ENCODE measurements at places on chromosomes 7 and 10. TPM values are rescaled to one million over a fixed set of nuclear protein-coding genes. Genes with fewer than 3 reads are reported as not detected.

DNA sequence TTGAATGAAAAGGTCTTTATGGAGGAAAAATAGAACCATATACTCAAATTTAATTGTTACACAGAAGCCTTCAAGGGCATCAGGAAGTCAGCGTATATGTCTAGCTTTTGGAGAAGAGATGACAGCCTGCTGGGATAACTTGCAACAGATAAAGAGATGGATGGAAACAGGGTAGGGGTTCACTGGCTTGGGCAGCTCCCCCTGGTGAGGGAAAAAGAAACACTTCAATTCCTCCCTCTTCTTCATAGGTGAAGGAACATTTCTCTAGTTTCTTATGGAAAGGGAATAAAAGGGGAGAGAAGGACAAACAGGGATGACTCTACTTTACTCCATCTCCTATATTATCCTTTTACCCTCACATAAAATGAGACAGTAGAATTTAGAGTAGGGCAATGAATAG, 635.7 kb downstream of the PHTF2 start:
- no peak overlapping the region for H3K27ac ChIP-seq
- DNase-seq = no peak
- no peak overlapping the region for H3K4me3 ChIP-seq
- H3K4me1 ChIP-seq = no peaks in the 10 kb centered on the region
- no peaks in the 10 kb centered on the region for H3K27me3 ChIP-seq

DNA sequence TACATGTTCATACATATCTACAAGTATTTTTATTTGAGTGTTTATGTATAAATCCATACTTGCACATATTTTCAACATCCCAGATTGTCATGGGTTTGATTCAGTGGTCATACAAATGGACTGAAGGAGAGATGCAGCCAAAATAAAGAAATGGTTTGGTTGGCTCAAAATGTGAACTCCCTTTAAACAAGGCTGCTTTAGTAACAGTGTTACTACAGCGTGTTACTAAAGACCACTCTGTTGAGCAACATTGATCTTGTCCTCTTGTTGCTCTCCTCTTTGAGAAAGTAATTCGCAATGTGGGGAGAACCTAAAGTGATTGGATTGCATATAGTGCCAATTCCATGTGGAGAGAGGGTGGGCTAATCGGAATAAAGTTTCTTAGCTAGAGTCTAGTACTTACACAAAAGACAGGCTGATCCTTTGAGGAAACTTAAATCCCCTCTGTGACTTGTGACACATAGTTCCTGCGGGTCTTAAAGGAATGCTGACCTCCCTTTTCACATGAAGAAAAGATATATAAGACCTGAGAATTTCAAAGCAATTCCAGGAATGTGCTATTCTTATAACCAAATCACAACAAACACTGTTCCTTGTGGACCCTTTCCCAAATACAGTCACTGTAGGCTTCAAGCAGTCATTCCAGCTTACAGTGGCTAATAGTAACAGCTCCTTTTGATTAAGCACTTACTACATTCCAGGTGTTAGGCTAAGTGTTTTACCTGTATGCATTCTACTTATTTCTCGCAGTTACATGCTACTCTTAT, 144.3 kb downstream of the FZD1 start:
- no peaks in the 10 kb centered on the region for H3K27me3 ChIP-seq
- H3K36me3 ChIP-seq = no peaks in the 10 kb centered on the region
- no peak overlapping the region for H3K4me3 ChIP-seq
- H3K4me1 ChIP-seq = no peaks in the 10 kb centered on the region
- H3K27ac ChIP-seq = no peak overlapping the region

HIF1AN gene
- total RNA-seq = 10.0 TPM

- DNase-seq = no peak
- no peaks in the 10 kb centered on the region for H3K36me3 ChIP-seq
- H3K4me1 ChIP-seq = no peaks in the 10 kb centered on the region
- H3K27ac ChIP-seq = no peak overlapping the region
- H3K27me3 ChIP-seq = no peaks in the 10 kb centered on the region
Measured at GRCh38 chr10:113576852-113577251, 24.0 kb downstream of the HABP2 start.

DNA sequence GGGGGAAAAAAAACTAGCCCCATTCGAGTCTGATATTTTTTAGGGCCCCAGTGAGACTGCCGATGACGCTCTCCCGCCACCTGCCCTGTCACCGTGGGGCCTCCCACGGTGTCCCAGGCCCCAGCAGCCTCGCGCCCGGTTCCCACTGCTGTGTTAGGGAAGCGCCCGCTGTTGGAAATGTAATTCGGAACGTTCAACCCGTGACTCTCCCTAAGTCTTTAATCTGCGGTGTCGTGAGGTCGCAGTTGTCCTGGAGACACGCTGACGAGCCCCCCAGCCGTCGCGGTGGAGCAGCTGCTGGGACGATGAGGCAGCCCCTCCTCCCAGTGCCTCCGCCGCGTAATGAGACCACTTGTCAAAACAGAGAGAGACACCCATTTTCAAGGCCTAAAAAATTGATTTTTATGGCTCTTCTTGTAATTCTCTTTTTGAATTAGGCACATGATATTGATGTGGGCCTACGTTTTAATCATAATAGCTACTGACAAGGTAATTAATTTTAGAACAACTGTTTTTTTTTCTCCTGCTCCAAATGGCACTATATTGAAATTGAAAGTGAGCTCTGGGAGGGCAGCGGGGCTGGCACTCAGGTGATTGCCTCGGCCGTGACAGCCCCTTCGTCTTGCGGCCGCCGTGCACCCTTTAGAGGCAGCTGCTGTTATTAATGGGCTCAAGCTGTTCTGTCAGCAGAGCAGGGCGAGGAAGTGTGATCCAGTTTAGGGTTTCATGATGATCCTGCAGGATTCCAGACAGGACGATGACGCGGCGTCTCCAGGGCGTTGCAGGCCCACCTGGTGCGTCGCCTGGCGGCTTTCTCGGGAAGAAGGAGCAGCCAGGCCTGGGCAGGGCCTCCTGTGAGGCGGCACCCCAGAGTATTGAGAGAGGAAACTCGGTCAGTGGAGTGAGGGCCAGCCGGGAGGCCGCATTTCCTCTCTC, 63.3 kb downstream of the NKX6-2 start:
- no peaks in the 10 kb centered on the region for H3K4me1 ChIP-seq
- DNase-seq = no peak
- no peaks in the 10 kb centered on the region for H3K27me3 ChIP-seq
- peaks cover 11% of the 10 kb centered on the region for H3K36me3 ChIP-seq
- peak overlapping the region; percentile 8 for H3K27ac ChIP-seq

CPED1 gene
- 72.2 TPM for total RNA-seq

- H3K27me3 ChIP-seq = no peaks in the 10 kb centered on the region
- peak; percentile 54 for DNase-seq
- no peaks in the 10 kb centered on the region for H3K36me3 ChIP-seq
- H3K4me3 ChIP-seq = no peak overlapping the region
- H3K4me1 ChIP-seq = peaks cover 18% of the 10 kb centered on the region
Measured at GRCh38 chr7:110839866-110840265, 251.1 kb upstream of the LRRN3 start.

DNA sequence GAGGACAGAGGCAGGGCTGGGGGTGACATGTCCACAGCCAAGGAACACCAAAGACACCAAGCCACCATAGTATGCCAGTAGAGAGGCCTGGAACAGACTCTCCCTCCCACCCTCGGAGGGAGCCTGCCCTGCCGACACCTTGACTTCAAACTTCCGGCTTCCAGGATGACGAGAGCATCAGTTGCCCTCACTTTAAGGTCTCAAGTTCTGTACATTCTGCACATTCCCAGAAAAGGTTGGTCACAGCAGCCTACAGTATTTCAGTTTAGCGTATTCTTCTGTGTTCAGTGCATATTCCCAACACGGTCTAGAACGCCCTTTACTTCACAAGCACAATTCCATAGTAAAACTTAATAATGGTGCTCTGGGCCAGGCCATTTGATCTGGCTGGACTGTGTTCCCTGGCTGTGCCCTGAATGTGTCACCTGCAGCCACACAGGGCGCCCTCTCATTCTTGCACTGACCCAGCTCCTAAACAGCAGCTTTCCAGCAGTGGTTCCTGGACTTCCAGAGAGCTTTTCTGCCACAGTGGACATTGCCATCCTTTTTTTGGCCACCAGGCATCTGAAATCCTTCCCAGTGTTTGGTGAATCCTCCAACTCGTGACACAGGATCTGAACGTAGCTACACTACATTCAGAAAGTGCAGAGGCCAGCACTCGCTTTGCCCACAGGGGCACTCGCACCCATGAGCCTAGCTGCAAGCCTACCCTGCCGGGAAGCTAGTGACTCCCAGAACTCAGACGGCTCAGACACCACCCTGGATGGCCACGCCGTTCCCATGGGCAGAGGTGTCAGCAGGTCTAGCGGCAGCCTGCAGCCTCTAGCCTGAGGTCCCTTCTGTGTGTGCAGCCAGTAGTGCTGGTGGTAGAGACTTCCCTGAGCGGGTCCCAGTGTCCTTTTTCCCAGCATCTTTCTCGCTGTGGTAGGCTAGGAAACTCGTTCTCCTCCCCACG, 36.4 kb upstream of the INSIG1 start:
- no peak overlapping the region for H3K27ac ChIP-seq
- DNase-seq = no peak

- no peak overlapping the region for H3K27ac ChIP-seq
- H3K4me1 ChIP-seq = no peaks in the 10 kb centered on the region
- no peak overlapping the region for H3K4me3 ChIP-seq
- no peak for DNase-seq
- H3K27me3 ChIP-seq = no peaks in the 10 kb centered on the region
Measured at GRCh38 chr10:9103301-9103700, 1048.8 kb downstream of the GATA3 start.

TAS2R5 gene
- 0.57 TPM for total RNA-seq

- no peak overlapping the region for H3K4me3 ChIP-seq
- no peaks in the 10 kb centered on the region for H3K36me3 ChIP-seq
- H3K4me1 ChIP-seq = peaks cover 8% of the 10 kb centered on the region
- H3K27me3 ChIP-seq = no peaks in the 10 kb centered on the region
- no peak overlapping the region for H3K27ac ChIP-seq
Measured at GRCh38 chr10:73995035-73995358, 2.9 kb upstream of the VCL start.

- no peaks in the 10 kb centered on the region for H3K27me3 ChIP-seq
- peak; percentile 78 for DNase-seq
- H3K36me3 ChIP-seq = no peaks in the 10 kb centered on the region
- H3K4me3 ChIP-seq = peak overlapping the region; percentile 16
- H3K4me1 ChIP-seq = peaks cover 16% of the 10 kb centered on the region
Measured at GRCh38 chr10:68154211-68154497, 44.9 kb downstream of the MYPN start.

GRCh38 chr10:82738592-82738991, 863.6 kb downstream of the NRG3 start:
- H3K4me3 ChIP-seq = no peak overlapping the region
- no peak for DNase-seq
- no peaks in the 10 kb centered on the region for H3K27me3 ChIP-seq
- no peak overlapping the region for H3K27ac ChIP-seq
- H3K4me1 ChIP-seq = peaks cover 4% of the 10 kb centered on the region
- no peaks in the 10 kb centered on the region for H3K36me3 ChIP-seq

HMX3 gene
- total RNA-seq = not detected

ABCB4 gene
- total RNA-seq = 12.7 TPM

GRCh38 chr10:132511121-132512051, 26.2 kb upstream of the INPP5A start:
- DNase-seq = no peak
- no peak overlapping the region for H3K4me3 ChIP-seq
- H3K27ac ChIP-seq = no peak overlapping the region
- H3K36me3 ChIP-seq = no peaks in the 10 kb centered on the region
- H3K4me1 ChIP-seq = peaks cover 4% of the 10 kb centered on the region

VPS26A gene
- total RNA-seq = 27.7 TPM

CALY gene
- total RNA-seq = 17.8 TPM

WNT8B gene
- not detected for total RNA-seq

PRF1 gene
- total RNA-seq = 2.6 TPM

GRCh38 chr7:120832803-120833202, 25.1 kb downstream of the TSPAN12 start:
- no peak for DNase-seq
- no peaks in the 10 kb centered on the region for H3K4me1 ChIP-seq
- no peak overlapping the region for H3K4me3 ChIP-seq
- no peaks in the 10 kb centered on the region for H3K27me3 ChIP-seq
- H3K36me3 ChIP-seq = no peaks in the 10 kb centered on the region

LSM5 gene
- 34.7 TPM for total RNA-seq

DNA sequence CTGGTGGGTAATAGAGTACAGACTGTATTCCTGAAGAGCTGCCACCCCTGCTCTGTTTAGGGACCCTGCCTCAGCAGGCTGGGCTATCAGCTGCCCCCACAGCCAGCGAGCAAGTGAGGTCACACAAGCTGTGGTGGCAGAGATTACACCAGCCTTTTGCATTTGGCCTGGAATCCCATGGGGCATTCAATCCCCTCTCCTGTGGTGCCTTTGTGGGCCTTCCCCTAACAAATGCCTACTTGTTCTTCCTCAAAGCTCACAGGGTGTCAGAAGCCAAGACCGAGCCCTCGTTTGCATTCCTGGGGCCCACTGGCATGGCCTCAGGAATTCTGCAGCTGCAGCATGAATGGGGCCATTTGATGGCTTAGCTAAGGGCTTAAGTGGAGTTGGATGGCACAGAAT, 212.7 kb upstream of the PHYHIPL start:
- no peaks in the 10 kb centered on the region for H3K4me1 ChIP-seq
- DNase-seq = no peak
- no peaks in the 10 kb centered on the region for H3K27me3 ChIP-seq
- no peak overlapping the region for H3K27ac ChIP-seq
- H3K4me3 ChIP-seq = no peak overlapping the region

DNA sequence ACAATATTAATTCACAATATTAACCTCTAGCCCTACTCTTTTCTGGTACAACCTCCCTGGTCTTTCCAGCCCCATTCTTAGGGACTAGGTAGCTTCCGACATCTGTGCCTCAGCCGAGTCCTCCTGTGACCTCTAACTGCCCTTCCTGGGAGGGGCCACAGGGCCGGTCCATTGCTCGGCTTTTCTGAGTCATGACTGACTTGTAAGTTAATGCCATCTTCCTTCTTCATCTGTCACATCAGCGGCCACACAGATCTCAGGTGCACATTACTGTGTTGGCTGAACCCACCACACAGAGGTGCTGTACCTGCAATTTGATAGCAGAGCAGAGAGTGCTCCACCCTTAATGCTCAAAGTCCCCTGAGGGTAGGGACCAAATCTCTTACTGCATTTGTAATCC, 4.1 kb upstream of the CPA4 start:
- peaks cover 11% of the 10 kb centered on the region for H3K4me1 ChIP-seq
- H3K4me3 ChIP-seq = no peak overlapping the region
- no peak overlapping the region for H3K27ac ChIP-seq
- no peaks in the 10 kb centered on the region for H3K27me3 ChIP-seq

HOXA4 gene
- 5.1 TPM for total RNA-seq

DNA sequence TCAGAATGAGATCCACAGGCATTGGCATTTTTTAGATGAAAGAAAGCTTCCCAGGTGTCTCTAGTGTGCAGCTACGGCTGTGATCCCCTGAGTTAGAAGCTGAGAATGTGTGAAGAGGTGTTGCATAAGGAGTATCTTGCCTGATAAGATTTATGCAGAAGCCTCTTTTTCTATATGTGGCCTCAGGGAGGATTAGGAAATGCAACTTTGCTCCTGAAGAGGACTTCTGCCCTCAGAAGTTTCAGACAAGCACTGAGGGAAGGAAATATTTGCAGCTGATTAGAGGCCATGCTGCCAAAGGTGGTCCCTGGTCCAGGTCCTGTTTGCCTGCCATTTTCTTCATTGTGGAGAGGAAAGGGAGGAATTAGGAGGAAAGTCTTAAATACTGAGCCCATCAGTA, 551.8 kb downstream of the PHTF2 start:
- no peaks in the 10 kb centered on the region for H3K27me3 ChIP-seq
- no peaks in the 10 kb centered on the region for H3K4me1 ChIP-seq
- no peaks in the 10 kb centered on the region for H3K36me3 ChIP-seq

FOXI2 gene
- not detected for total RNA-seq

SAMD8 gene
- total RNA-seq = 36.0 TPM

COBL gene
- total RNA-seq = 0.69 TPM

GRCh38 chr7:48872548-48872947, 51.8 kb upstream of the CDC14C start:
- H3K4me1 ChIP-seq = no peaks in the 10 kb centered on the region
- H3K4me3 ChIP-seq = no peak overlapping the region
